ENCODE measurements at places on chromosomes 7 and 10. TPM values are rescaled to one million over a fixed set of nuclear protein-coding genes. Genes with fewer than 3 reads are reported as not detected.
A peak's percentile ranks its signal among the peaks of the same experiment; 100 is the strongest.

WBP1L gene
- total RNA-seq, result 19.9 TPM

STRIP2 gene
- 10.1 TPM for total RNA-seq

CACNB2 gene
- not detected for total RNA-seq

SEPHS1 gene
- total RNA-seq, result 61.8 TPM

CTTNBP2 gene
- total RNA-seq, result 2.4 TPM

OR2A5 gene
- total RNA-seq, result not detected

GSAP gene
- 26.0 TPM for total RNA-seq

METTL2B gene
- total RNA-seq, result 30.0 TPM

SFTPA1 gene
- total RNA-seq, result not detected

NOBOX gene
- total RNA-seq, result not detected

- no peak overlapping the region for H3K4me3 ChIP-seq
- H3K36me3 ChIP-seq, result no peaks in the 10 kb centered on the region
- peaks cover 45% of the 10 kb centered on the region for H3K27me3 ChIP-seq
- no peak for DNase-seq
- no peak overlapping the region for H3K27ac ChIP-seq
Measured at GRCh38 chr10:83982812-83983211, 156.5 kb upstream of the GHITM start.

- no peak overlapping the region for H3K27ac ChIP-seq
- H3K4me1 ChIP-seq, result peaks cover 20% of the 10 kb centered on the region
- H3K36me3 ChIP-seq, result no peaks in the 10 kb centered on the region
- no peaks in the 10 kb centered on the region for H3K27me3 ChIP-seq
- no peak overlapping the region for H3K4me3 ChIP-seq
Measured at GRCh38 chr7:81624650-81625631, 144.9 kb downstream of the HGF start.

GRCh38 chr7:121945066-121945465 lies 72.1 kb downstream of the PTPRZ1 start:
- H3K4me3 ChIP-seq, result no peak overlapping the region
- H3K36me3 ChIP-seq, result no peaks in the 10 kb centered on the region
- H3K27ac ChIP-seq, result no peak overlapping the region
- DNase-seq, result no peak

- H3K36me3 ChIP-seq, result no peaks in the 10 kb centered on the region
- H3K27ac ChIP-seq, result no peak overlapping the region
- H3K4me3 ChIP-seq, result no peak overlapping the region
- DNase-seq, result no peak
Measured at GRCh38 chr7:111051832-111052231, 39.1 kb upstream of the LRRN3 start.

DNA sequence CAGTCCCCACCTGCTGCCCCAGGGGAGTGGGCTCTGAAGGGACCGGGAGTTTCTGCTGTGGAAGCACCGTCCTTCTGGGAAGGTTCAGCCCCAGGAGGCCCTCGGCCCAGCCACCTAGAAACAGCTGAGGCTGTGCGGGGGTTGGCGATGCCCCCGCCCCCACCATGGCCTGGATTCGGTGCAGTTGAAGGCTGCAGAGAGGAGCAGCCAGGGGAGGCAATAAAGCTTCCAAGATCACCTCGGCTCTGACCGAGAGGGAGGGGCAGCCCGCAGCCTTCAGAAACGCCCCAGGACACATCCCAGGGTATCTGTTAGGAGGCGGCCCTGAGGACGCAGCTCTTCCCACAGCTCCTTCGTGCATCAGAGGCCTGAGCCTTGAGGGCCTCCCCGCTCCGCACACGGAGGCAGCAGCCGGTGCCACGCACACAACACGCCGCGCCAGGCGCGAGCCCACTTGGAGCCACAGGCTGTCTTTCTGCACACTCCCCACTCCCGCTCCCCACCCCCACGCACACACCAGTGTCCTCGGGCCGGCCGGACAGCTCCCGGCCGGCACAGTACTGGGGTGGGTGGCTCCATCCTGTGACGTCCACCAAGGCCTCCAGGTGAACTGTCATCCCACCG lies 1.6 kb downstream of the KNDC1 start:
- no peaks in the 10 kb centered on the region for H3K4me1 ChIP-seq
- H3K36me3 ChIP-seq, result no peaks in the 10 kb centered on the region
- H3K27ac ChIP-seq, result no peak overlapping the region
- peak overlapping the region; percentile 54 for H3K4me3 ChIP-seq

DNA sequence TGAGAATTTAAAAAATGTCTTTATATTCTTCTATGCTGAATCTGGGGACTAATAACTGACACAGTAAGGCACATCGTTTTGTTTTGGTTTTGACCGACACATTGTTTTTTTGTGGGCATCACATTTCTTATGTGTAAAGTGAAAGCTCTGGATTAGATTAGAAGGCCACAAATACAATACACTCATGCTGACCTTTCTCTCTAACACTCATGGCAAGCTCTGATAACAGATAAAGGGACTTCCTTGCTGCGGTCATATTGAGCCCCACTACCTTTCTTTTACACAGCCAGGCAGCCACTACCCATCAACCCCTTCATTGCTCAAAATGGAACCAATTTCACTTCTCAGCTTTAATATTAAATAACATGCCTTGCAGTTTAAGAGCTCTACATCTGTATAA lies 26.0 kb downstream of the PPP1R3A start:
- H3K27me3 ChIP-seq, result no peaks in the 10 kb centered on the region
- no peak overlapping the region for H3K27ac ChIP-seq
- no peaks in the 10 kb centered on the region for H3K36me3 ChIP-seq
- H3K4me1 ChIP-seq, result no peaks in the 10 kb centered on the region
- no peak overlapping the region for H3K4me3 ChIP-seq
- DNase-seq, result no peak

GRCh38 chr7:150955519-150956394 lies 22.4 kb downstream of the KCNH2 start:
- no peaks in the 10 kb centered on the region for H3K4me1 ChIP-seq
- no peak overlapping the region for H3K4me3 ChIP-seq
- peaks cover 96% of the 10 kb centered on the region for H3K27me3 ChIP-seq

DNA sequence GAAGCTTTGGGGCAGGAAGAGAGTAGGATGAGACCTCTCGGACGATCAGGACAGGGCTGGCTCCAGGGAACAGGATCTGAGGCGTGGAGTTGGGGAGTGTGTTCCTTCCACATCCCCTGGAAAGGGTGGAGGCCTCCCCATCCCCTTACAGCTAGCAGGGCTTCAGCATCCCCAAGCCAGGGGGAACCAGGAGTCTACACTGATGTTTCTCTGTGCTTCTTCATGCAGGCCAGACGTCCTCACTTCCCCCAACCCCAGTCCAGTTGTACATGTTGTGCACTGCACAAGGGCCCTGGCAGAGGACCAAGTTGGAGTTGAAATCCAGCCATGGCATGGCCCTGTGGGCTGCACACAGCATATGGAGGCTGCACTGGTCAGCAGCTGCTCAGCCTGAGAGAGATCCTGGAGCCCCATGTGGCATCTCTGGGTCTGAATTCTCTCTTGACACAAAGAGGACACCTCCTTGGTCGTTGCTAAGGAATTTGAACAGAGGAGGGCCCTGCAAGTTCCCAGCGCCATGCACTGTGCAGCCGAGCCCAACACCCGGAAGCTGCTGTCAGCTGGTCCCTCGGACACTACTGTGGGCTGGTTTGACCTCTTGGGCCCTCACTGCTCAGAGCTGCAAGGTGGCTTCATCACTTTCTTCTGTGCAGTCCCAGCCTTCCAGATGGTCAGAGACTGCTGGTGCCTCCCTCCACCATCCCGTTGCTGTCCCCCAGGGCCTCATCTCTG lies 181.1 kb downstream of the DNAJB6 start:
- H3K27me3 ChIP-seq, result peaks cover 62% of the 10 kb centered on the region
- H3K36me3 ChIP-seq, result peaks cover 3% of the 10 kb centered on the region
- H3K4me3 ChIP-seq, result no peak overlapping the region
- DNase-seq, result no peak
- no peak overlapping the region for H3K27ac ChIP-seq
- H3K4me1 ChIP-seq, result no peaks in the 10 kb centered on the region

- no peaks in the 10 kb centered on the region for H3K36me3 ChIP-seq
- no peaks in the 10 kb centered on the region for H3K4me1 ChIP-seq
- no peaks in the 10 kb centered on the region for H3K27me3 ChIP-seq
- no peak overlapping the region for H3K4me3 ChIP-seq
Measured at GRCh38 chr7:112770051-112770450, 20.1 kb downstream of the TMEM168 start.

DNA sequence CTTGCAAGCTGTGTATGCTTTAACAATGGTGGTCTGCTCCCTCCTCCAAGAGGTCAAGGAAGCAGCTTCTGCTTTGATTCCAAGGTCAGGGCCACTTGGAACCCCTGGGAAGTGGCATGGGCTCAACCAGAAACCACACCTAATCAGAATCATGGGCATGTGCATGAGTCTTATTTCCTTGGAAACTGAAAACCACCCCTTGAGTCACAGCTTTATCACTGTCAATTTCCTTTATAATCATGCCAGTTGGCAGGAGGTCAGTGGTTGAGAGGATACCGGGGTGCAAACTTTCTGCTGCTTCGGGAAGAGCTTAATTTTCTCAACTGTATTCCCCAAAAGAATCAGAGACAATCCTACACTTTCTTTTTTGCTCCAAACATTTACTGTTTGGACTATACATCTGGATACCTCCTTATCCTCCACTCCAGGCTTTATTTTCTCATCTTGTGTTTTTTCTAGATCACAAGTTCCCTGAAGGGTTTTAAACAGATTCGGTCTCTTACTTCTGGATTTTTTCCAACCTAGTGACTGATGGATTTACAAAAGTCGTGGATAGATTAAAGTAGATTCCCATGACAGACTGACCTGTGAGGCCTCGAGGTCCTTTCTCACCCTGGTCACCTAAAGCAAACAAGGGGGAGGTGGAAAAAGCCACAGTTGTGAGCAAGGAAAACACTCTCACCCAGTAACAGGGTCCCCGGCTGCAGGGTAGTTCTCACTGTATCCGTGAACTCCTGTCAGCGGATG lies 36.0 kb downstream of the COL17A1 start:
- no peaks in the 10 kb centered on the region for H3K27me3 ChIP-seq
- H3K4me3 ChIP-seq, result no peak overlapping the region
- H3K27ac ChIP-seq, result no peak overlapping the region
- peak; percentile 6 for DNase-seq
- H3K36me3 ChIP-seq, result no peaks in the 10 kb centered on the region
- peaks cover 16% of the 10 kb centered on the region for H3K4me1 ChIP-seq

GRCh38 chr7:146096994-146097393 lies 19.6 kb upstream of the CNTNAP2 start:
- H3K27ac ChIP-seq, result no peak overlapping the region
- H3K36me3 ChIP-seq, result no peaks in the 10 kb centered on the region
- H3K27me3 ChIP-seq, result no peaks in the 10 kb centered on the region

DNA sequence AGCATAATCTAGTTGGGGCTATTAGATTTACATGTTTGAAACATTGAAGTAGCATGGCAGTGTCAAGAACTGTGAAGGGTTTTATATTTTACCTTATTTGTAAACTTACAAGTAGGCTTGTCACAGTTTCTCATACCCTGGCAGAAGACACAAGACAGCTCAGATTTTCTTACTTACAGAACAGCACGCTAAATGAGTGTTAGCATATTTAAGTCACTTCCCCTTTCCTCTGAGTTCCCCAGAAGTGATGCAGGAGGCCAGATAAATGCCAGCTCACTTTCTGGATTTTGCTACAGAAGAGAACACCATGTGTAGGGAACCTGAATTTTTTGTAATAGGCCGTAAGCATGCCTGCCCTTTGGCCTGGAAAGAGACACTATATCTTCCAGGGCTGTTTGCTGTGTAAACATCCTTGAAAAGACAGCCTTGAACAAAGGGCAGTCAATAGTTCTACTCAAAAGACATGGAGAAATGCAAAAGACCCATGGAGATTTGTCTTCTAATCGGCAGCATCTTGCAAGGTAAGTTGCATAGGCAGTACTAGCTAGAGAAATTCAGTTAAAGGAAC lies 279.1 kb downstream of the PHF14 start:
- no peak overlapping the region for H3K27ac ChIP-seq
- DNase-seq, result no peak
- peaks cover 7% of the 10 kb centered on the region for H3K36me3 ChIP-seq
- peaks cover 11% of the 10 kb centered on the region for H3K27me3 ChIP-seq

DNA sequence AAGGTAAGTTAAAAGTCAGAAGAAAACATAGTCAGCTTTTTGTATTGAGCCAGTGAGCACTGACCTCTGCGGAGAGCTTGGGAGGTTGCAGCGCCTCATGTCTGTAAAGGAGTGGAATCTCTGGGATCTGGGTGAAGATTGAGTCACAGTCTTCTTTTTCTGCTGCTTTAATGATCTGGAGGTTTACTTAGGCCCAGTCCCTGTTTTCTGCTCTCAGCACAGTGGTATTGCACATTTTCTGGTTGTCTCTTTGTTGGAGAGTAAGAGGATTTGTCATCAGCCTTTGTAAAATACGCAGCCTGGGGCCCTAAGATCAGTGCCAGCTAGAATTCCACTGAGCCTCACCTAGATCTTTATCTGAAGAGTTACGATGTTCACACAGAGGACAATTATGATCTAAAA lies 58.3 kb upstream of the GJD4 start:
- H3K36me3 ChIP-seq, result peaks cover 4% of the 10 kb centered on the region
- DNase-seq, result peak; percentile 13
- H3K4me1 ChIP-seq, result peaks cover 32% of the 10 kb centered on the region
- H3K27me3 ChIP-seq, result no peaks in the 10 kb centered on the region

- H3K36me3 ChIP-seq, result peaks cover 6% of the 10 kb centered on the region
- H3K27ac ChIP-seq, result no peak overlapping the region
- H3K4me3 ChIP-seq, result no peak overlapping the region
- H3K27me3 ChIP-seq, result no peaks in the 10 kb centered on the region
- H3K4me1 ChIP-seq, result no peaks in the 10 kb centered on the region
Measured at GRCh38 chr7:132932296-132933071, 149.4 kb downstream of the CHCHD3 start.

DNA sequence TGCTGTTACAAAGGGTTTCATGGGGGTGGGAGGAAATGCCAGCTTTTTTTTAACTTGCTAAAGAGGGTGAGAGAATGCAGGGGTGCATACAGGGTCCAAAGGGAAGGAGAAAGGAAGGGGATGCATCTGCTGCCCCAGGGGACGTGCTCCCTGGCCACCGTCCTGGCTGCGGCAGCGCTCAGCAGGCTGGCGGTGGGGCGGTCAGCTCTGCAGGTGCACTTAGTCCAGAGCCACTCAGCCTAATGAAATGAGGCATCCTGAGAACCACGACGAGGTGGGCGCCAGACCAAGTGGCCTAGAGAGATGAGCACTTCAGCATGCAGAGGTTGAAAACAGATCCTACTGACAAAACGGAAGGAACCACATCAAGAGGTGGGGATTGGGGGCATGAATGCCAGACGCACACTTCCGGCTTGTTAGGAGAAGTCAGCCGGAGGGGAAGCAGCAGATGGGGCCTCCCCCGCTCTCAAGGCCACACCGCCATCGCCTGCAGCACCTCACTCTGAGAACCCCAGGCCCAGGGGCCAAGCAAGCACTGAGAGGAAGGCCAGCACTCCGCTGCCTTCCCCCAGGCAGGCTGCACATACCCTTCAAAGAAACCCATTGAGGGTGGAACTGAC lies 94.5 kb downstream of the MAD1L1 start:
- no peaks in the 10 kb centered on the region for H3K27me3 ChIP-seq
- H3K4me3 ChIP-seq, result no peak overlapping the region
- no peaks in the 10 kb centered on the region for H3K4me1 ChIP-seq
- DNase-seq, result no peak
- H3K27ac ChIP-seq, result no peak overlapping the region
- H3K36me3 ChIP-seq, result no peaks in the 10 kb centered on the region

GRCh38 chr7:138137423-138138171 lies 61.3 kb downstream of the AKR1D1 start:
- H3K27ac ChIP-seq, result no peak overlapping the region
- DNase-seq, result no peak
- no peaks in the 10 kb centered on the region for H3K27me3 ChIP-seq
- no peaks in the 10 kb centered on the region for H3K4me1 ChIP-seq
- H3K4me3 ChIP-seq, result no peak overlapping the region
